ENCODE measurements at places on chromosomes 7 and 10. TPM values are rescaled to one million over a fixed set of nuclear protein-coding genes. Genes with fewer than 3 reads are reported as not detected.

The WEE2 gene
- total RNA-seq = not detected

The CHAT gene
- not detected for total RNA-seq

- no peak for DNase-seq
Observed at GRCh38 chr7:104861729-104862390, 152.1 kb upstream of the KMT2E start.

DNA sequence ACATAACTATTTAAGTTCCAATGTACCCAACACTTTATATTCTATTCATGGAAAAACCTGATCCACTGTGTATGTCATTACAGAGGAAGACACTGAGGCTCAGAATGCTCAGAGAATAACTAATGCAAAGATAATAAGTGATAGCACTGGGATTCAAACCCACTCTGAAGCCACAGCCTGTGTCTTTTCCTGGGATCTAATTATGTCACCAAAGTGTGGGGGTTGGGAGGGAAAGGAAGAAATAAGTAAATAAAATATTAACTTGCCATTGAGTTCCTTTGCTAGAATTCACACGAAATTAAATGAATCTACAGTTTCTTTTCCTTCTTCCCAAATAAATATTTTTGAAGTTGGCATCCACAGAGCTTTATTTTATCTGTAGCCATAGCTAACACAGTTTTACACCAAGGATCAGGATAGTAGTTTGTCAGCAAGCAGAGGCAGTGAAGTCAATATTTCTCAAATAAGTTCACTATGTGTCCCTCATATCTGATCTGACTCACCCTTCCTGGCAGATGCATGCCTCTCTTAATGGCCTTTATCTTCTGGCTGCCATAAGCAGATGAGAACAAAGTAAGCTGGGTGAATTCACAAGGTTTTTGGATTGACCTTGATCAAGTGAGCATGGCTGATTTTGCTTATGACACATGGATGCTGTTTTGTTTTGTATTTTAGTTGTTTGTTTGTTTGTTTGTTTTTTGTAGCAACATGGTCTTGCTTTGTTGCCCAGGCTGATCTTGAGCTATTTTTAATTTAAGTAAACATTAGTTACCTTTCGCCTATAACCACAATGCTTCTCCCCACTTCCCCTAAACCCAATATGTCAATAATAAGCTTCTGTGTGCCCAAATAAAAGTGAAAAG, 6.3 kb downstream of the RAPGEF5 start:
- no peak for DNase-seq

GRCh38 chr10:11870461-11870780, 47.3 kb downstream of the PROSER2 start:
- no peak for DNase-seq

- DNase-seq = peak; percentile 60
Observed at GRCh38 chr10:1736144-1736971, 967 bp downstream of the ADARB2 start.
